ENCODE measurements at places on chromosomes 13 and 19.

- DNase-seq, result no peak
Measured at GRCh38 chr19:39684267-39684666, 20.0 kb upstream of the LGALS14 start.

DNA sequence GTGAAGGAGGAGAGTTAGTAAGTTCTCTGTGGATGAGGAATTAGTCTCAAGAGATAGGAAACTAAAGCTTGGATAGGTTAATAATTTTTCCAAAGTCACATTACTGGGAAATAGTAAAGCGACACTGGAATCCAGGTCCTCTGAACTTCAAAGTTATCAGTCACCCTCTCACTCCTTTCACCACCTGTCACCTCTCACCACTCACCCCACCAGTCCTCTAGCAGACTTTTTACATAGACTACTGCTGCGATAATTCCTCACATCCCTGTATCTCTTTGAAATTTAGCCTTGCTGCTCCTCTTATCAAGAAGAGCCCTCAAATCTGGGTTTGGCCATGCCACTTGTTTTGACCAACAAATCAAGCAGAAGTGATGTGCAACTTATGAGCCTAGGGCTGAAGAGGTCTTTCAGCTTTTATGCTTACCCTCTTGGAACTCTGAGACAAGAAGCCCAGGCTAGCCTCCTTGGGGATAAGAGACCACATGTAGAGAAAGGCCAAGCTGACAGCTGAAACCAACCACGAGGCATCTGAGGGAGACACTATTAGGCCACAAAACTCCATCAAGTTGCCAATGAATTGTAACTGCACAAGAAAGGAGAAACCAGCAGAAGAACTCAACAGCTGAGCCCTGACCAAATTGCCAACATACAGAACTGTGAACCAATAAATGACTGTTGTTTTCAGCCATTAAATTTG, 41.2 kb downstream of the STARD13 start:
- DNase-seq, result no peak

DNA sequence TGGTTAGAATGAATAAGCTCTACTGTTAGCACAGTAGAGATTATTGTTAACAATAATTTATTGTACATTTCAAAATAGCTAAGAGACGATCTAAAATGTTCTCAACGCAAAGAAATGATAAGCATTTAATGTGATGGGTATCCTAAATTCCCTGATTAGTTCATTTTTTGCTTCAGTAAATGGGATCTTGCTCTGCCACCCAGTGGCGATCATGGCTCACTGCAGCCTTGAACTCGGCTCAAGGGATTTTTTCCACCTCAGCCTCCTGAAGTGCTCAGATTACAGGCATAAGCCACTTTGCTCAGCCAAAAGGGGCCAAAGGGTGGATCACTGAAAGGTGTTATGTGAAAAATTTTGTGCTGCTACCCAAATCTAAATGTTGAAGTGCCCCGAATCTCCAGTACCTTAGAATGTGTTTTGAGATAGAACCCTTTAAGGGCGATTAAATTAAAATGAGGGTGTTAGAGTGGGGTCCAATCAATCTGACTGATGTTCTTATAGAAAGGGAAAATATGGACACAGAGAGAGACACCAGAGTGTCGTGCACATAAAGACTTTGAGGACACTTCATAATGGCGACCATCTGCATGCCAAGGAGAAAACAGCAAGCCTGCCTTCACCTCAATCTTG, 31.5 kb upstream of the ZNF766 start:
- DNase-seq, result peak; percentile 45

- no peak for DNase-seq
Measured at GRCh38 chr19:40423938-40424337, 1.9 kb downstream of the SERTAD1 start.

GRCh38 chr13:95185851-95186250, 115.4 kb downstream of the ABCC4 start:
- DNase-seq, result no peak

GRCh38 chr13:28426381-28426780, 68.5 kb downstream of the FLT1 start:
- DNase-seq, result no peak

- DNase-seq, result no peak
Measured at GRCh38 chr13:79987761-79988160, 353.2 kb downstream of the SPRY2 start.

DNA sequence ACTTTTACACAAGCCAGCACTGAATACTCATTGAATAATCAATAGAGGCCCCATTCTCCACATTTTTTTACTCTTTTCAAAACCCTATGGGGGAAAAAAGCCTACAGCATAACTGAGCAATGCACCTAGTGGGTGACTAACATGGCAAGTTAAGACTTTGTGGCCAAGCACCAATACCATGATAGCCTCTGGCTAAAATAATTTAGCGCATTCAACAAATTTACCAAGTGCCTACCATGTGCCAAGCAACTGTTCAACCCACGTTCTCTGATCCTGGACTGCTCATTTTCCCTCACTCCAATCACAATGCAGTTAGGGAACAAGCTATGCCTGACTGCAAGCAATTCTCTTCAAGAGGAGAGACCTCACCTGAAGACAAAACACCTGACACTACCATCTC, 3.0 kb downstream of the ANKRD10 start:
- no peak for DNase-seq

DNA sequence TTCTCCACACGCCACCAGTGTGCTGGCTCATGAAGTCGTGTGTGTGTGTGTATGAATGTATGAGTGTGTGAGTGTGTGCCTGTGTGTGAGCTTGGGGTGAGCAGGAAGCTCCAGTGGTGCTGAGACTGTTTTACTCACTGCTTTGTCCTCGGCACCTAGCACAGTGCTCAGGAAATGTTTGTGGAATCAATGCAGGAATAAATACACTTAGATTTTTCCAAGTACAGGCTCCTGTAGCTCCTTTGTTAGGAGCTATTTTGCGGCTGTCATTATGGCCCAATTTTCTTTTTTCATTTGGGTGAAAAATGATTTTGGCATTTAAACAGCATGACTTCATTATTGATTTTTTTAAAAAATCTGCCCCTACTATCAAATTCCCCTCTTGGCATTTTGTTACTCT, 193.5 kb upstream of the KL start:
- no peak for DNase-seq

DNA sequence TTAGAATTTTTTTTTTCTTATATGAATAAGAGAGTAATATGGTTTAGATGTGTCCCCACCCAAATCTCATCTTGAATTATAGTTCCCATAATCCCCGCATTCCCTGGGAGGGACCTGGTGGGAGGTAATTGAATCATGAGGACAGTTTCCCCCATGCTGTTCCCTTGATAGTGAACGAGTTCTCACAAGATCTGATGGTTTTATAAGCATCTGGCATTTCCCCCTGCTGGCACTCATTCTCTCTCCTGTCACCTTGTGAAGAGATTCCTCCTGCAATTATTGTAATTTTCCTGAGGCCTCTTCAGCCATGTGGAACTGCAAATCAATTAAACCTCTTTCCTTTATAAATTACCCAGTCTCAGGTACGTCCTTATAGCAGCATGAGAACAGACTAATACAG, 205.7 kb downstream of the MYO16 start:
- DNase-seq, result no peak

GRCh38 chr13:109509154-109509900, 277.1 kb downstream of the IRS2 start:
- DNase-seq, result no peak

DNA sequence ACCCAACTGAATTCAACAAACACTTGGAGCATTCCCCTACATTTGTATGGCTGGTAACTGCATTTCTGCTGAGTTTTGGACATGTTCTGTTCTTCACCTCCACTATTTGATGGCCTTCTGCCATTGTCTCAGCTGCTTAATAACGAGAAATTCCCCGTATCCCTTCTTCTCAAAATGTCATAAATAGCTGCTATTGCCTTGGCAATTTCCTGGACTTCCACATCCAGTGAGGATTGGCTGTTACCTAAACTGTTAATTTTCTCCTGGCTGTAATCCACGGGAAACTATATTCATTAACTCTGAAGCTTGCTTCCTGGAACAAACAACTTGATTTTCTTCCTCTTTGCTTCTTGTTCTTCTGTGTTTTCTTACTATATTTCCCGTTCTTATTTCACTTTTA, 69.5 kb upstream of the TDRD3 start:
- DNase-seq, result no peak

DNA sequence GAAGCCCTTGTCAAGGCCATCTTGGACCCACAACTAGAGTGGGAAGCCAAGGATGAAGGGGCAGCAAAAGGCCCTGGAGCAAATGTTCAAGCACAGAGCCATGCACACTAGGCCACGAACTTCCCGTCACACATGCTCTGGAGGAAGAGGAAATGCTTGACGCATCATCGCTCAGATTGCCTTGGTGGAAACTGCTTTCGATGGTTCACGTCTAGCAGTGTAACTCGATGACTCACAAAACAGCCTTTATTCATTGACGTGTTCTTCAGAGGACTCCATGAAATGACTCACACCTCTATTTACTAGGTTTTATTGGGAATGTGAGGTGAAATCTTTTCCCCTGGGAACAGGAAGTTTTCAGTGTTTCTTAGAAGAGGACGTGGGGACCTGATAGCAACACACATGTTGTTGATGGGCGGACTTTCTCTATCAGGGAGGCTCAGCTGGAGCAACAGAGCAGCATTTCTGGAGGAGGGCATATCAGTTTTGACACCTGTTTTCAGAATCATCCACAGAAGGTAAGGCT, 79.8 kb upstream of the FLT1 start:
- DNase-seq, result no peak

GRCh38 chr19:11339254-11340098, at the start of gene RAB3D:
Gene RAB3D (minus strand): TSS chr19:11339657. CDS start chr19:11337399, 2,258 bp downstream.
- DNase-seq, result peak; percentile 51

DNA sequence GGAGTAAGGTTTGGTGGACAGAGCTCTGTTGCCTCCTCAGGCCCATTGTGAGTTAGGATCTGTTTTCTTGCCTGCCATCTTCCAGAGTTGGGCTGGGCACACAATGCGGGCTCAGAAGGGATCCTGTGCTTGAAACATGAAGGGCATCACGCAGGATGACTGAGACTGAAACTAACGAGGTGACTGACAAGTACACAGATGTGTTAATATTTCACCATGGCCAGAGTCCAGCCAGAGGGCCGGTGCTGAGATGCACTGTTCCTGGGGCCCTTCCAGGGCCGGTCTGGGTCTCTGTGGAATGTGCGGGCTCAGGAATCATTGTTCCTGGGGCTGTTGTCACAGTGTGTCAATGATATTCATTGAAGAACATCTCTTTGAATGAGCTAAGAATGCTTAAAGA, 163.7 kb downstream of the URI1 start:
- DNase-seq, result no peak

DNA sequence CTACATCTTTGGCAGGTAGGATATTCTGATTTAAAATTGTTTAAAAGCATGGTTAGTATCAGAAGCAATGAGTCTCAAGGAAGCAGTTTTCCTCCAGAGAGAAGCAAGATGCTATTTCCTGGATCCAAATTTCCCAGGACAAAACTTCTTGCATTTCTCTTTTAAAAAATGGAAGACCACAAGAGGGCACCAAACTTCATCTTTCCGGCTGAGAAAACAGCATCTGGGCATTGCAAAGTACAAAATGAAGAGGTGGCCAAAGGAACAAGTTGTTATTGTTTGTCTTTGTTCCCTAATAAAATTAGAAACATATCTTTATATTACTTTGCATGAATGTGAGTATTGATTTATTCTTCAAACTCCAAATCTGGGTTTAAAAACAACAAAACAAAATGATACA, 60.0 kb upstream of the LRCH1 start:
- DNase-seq, result peak; percentile 31

GRCh38 chr19:18659281-18660050, 22.6 kb downstream of the KLHL26 start:
- DNase-seq, result peak; percentile 30

GRCh38 chr19:7928741-7929701, 3.1 kb upstream of the CTXN1 start:
- no peak for DNase-seq

DNA sequence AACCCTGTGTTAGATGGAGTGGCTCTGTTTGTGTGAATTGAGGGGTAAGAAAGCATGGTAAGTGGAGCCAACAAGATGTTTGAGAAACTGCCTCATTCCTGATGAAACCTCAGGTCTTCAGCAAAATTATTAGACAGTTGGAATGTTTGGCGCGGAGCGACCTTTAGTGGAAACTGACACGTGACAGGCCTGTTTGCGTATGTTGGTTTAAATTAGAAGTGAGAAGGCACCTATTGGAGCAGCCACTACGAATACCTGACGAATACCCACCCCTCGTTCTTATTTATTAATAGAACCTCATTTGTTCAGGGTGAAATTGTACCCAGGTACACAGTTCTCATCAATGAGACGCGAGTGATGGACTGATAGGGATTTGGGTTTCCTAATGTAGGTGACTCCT, 63.2 kb upstream of the MIR17HG start:
- no peak for DNase-seq

All from memory B cell (primary cell).